ENCODE measurements at places on chromosomes 12 and 14. TPM values are rescaled to one million over a fixed set of nuclear protein-coding genes. Genes with fewer than 3 reads are reported as not detected.

The LYSET gene
- 16.1 TPM for total RNA-seq

The GLS2 gene
- 6.1 TPM for total RNA-seq

The SAMD4A gene
- total RNA-seq: 15.7 TPM

The TGM1 gene
- 1.1 TPM for total RNA-seq

The FBXO34 gene
- 29.5 TPM for total RNA-seq
